ENCODE measurements at places on chromosomes 16 and 17.

DNA sequence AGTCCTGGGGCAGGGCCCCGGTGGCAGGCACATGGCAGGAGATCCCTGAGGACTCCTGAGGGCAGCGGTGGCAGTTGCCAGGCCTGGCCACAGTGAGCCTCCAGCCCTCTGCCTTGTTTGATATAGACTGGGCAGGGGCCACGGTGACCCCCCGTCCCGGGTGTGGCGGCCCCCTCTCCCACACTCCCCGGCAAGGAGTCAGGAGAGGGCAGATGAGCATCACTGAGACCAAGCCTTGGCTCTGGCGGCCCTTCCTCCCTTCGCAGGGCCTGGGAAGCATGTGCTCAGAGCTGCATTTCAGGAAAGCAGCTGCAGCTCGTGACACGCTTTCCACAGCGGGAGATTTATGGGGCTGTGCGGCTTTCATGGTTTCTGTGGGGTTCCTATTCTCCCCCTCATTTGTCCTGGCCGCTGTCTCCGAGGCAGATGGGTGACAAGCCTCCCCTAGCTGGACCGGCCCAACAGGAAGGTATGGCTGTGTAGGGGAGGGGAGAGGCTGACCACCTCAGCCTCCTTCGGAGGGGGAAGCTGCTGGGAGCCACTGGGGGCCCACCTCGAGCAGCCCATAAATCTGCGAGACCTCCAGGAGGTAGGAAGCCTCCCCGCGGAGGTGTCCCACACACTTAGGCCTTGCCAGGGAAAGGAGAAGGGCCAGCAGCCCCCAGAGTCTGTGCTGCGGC, 211.4 kb downstream of the NTN1 start:
- DNase-seq: no peak

GRCh38 chr17:44350733-44351226, 5.7 kb downstream of the GRN start:
- peak; percentile 76 for DNase-seq

DNA sequence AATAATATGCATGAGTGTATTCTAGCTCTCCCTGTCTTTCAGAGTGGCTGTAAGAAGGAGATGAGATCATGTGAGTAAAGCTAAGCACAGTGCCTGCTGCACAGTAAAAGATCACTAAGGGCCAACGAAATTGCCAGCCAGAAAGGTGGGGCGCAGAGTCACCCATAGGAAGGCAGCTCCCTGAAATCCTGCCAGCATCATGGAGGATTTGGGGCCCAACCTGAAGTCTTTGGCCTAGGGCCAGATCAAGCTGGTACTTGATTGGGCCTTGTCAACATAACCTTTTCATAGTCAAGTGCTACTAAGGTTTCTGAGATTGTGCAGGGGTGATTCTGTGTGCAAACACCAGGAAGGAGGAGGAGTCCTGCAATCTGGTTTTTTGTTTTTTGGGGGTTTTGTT, 16.5 kb downstream of the SCNN1B start:
- DNase-seq: no peak

DNA sequence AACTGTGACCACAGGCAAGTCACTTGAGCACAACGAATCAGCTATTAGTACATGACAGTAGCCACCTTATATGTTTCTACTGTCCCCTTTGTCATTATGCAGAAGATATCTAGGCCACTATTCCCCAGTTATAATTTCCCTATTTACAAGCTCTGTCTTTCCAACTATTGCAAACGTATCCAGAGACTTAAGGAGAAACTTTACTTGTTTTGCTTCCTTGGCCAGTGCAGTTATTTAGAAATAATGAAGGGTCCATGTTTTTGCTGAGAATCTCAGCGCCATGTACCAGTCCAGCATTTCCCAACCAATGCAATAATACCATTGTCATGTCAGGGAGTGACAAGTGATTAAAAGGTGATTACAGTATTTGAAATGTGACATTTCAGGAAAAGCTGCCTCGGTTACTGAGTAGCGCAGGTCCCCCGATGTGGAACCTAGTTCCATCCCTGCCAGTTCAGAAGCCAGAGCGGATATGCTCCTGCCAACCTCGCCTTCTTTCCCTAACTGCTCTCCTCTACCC, 743 bp downstream of the ZNF624 start:
- DNase-seq: no peak

DNA sequence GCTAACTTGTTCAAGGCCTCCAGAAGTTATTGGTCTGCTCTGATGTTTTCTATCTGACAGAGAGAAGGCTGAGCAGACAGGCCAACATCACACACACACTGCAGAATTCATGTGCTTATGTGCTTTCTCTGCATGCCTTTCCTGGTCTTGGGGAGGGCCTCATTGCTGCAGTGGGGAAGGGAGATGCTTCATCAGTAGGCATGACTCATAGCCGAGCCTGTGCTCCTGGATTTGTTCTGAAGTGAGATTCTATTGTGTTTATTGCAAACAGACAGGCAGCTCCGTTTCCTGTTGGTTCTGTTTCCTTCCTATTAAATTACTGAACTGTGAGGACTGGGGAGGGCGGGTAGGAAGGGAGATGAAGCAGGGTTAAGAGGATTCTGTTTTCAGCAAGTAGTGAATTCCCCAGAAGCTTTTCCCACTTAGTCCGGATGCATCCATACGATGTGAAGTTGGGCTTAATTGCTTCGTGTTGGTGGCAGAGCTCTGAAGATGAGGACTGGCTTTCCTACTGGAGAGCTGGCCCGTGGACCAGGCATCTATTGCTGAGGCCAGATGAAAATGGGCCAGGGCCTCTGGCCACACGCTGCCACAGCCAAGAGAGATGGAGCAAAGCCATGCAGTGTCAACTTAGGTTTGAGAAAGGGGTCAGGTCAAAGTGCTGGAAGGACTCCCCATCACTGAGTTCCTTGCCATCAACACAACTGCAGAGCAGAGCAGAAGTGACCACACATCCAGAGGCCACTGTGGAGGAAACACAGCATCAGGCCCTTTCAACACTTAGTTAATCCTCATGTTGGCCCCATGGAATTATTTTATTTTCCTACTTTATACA, 179.3 kb downstream of the UTP18 start:
- no peak for DNase-seq

GRCh38 chr16:81610144-81610842, 165.7 kb downstream of the CMIP start:
- DNase-seq: no peak

DNA sequence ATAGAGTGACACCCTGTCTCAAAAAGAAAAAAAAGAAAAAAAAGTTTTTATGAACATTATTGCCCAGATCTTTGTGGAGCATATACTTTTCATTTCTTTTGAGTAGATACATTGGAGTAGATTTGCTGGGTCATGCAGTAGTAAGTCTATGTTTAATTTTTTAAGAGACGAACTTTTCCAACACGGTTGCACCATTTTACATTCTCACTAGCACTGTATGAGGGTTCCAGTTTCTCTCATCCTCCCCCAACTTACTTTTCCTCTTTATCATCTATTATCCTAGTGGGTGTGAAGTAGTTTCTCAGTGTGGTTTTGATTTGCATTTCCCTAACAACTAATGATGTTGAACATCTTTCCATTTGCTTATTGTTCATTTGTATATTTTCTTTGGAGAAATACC, 10.5 kb downstream of the RPS6KB1 start:
- DNase-seq: no peak
